ENCODE measurements at places on chromosomes 6 and 20. TPM values are rescaled to one million over a fixed set of nuclear protein-coding genes. Genes with fewer than 3 reads are reported as not detected.

NFATC2 gene
- 4.9 TPM for total RNA-seq

- no peak for DNase-seq
Observed at GRCh38 chr6:33203443-33204164, 851 bp upstream of the HSD17B8 start.

SPTLC3 gene
- 5.5 TPM for total RNA-seq

SYTL3 gene
- 5.3 TPM for total RNA-seq

- DNase-seq: no peak
Observed at GRCh38 chr6:105917038-105917695, 169.0 kb upstream of the PRDM1 start.

CCM2L gene
- 41.6 TPM for total RNA-seq

LHFPL5 gene
- total RNA-seq: not detected

- no peak for DNase-seq
Observed at GRCh38 chr20:63093966-63094766, 87.4 kb upstream of the BHLHE23 start.

LRRC73 gene
- total RNA-seq: not detected

DNA sequence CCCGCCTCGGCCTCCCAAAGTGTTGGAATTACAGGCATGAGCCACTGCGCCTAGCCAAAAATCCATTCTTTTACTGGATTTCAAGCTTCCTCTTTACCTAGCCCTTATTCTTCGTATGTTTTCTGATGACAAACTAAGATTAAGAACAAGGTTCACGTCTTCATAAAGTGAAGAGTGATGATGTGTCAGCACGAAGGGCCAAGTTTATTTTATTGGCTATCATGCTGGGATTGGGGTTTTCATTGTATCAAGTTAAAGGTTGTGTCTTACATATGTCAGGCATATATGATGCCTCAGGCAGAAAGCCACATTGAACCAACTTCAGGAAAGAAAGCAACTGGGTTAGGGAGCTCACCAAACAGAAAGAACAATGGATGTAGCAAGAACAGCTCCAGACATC, 19.7 kb upstream of the SLC17A3 start:
- no peak for DNase-seq

USP49 gene
- 3.2 TPM for total RNA-seq

GGTLC1 gene
- total RNA-seq: not detected

TUBB1 gene
- total RNA-seq: 0.24 TPM

TINAG gene
- not detected for total RNA-seq

DDO gene
- total RNA-seq: 2.4 TPM

DNA sequence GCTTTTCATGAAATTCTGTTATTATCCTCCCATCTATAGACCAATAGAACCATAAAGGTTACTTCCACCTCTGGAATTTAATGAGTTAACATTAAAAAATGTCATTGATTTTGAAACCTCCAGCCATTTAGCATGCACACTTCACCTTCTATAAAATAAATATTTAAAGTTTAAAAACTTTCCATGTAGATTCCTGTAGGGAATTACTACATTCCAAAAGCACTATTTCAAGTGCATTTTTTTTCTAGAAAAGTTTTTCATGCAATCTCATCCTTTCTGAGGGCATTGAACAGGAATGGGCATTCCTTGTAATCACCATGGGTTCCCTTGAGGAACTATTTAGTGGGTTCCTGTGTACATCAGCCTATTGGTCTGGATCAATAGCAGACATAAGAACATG, 253.8 kb upstream of the RIN2 start:
- no peak for DNase-seq

DNA sequence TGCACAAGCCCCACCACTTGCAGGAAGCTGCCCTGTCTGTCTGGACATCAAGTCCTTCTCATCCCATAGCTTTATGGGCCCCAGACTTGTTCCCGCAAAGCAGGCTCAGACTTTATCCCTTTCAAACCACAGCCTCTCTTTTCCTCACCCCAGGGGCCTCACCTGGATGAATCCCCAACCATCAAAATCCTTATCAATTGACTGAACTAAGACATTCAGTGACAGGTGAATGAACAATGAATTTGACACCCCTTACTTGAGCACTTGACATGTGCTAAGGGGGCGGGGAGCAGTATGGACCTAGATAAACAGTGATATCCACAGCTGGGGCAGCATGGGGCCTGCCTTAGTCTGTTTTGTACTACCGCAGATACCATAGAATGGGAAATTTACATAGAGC, 5.0 kb downstream of the RAB44 start:
- peak; percentile 12 for DNase-seq

GRCh38 chr6:106631346-106631745, 2.0 kb downstream of the QRSL1 start:
- DNase-seq: no peak

GRCh38 chr6:52407467-52407866, 12.7 kb upstream of the EFHC1 start:
- DNase-seq: no peak

CGAS gene
- 11.0 TPM for total RNA-seq

DNA sequence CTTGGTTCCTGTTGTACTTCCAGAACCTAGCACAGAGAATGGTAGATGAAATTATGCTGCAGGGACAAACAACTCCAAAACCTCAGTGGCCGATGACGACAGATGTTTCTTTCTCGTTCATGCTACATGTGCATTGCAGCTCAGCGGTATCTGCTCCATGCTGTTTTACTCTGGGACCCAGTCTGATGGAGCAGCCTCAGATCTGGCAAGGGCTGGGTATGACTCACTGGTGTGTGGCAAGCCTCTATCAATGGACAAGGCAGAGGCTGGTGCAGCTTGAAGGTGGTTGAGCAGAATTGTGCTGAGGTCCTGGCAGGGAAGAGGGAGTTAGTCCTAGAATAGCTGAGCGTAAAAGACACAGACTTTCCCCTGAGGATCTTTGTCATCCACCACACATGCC, 10.3 kb upstream of the BLCAP start:
- no peak for DNase-seq

DNA sequence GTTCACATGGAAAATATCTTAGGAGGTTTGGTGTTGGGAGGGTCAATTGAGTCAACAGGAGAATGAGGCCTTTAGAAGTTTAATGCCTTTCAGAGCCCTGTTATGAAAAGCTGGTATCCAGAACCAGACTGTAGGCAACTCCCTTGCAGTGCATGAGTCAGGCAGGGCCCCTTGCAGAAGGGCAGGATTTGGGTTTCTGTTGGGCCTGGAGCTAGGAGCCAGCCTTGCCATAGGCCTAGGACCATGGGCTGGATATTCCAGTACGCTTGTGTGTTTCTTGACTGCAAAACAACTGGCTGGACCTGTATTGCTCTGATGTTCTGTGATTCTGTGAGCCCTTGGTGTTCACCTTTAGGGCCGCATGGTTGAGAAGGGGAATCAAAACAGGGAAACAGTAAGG, 350.9 kb upstream of the PRND start:
- no peak for DNase-seq

DNA sequence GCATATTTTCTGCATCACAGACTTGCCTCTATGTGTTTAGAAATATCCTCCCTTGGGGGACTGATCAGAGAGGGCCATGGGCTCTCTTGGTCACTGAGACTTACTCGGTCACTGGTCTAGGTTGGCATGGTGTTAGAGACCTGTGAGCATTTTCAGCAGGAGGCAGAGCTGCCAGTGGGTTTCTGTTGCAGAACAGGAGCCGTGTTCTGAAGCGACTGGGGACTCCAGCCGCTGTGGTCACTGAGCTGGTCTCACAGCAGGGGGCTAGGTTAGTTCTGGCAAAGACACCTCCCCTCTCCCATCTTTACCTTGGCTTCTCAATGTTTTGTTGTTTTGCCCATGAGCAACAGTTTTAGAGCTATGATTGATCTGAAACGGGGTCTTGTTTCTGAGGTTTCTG, 8.7 kb downstream of the TMEM181 start:
- no peak for DNase-seq

DNA sequence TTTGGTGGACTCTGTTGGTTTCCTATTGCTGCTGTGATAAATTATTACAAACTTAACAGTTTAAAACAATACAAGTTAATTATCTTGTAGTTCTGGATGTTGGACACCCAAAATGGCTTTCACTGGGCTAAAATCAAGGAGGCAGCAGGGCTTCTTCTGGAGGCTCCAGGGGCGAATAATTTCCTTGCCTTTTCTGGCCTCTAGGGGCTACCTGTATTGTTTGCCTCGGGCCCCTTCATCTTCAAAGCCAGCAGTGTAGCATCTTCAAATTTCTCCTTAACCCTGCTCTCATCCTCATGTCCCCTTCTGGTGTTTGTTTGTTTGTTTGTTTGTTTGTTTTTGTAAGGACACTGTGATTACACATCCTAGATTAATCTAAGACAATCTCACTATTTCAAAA, 60.5 kb upstream of the ANKEF1 start:
- no peak for DNase-seq

FOXQ1 gene
- not detected for total RNA-seq

HLA-DOB gene
- 0.56 TPM for total RNA-seq

DNA sequence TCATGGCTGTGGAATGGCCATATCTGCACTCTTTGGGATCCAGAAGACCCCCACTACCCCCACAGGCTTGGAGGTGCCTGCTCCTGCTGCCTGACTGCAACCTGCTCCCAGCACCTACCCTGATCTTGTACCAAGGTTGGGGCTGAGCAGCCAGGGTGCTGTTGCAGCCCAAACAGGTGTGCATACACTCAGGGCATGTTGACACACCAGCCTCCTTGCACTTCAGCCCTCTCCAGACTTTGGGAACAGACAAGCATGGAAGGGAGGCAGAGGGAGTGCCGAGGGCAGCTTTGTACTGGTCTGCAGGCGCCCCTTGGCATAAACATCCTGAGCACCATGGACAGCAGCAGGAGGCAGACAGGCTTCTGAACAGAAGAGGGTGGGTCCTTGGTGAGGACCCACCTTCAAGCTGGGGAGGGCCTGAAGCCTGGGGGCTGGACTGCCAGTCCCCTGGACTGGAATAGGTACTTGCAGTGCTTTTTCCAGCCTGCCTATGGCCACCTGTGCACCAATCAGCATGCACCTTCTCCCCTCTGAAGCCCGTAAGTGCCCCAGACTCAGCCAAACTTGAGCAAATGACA, 1675.8 kb downstream of the HACE1 start:
- no peak for DNase-seq

DNA sequence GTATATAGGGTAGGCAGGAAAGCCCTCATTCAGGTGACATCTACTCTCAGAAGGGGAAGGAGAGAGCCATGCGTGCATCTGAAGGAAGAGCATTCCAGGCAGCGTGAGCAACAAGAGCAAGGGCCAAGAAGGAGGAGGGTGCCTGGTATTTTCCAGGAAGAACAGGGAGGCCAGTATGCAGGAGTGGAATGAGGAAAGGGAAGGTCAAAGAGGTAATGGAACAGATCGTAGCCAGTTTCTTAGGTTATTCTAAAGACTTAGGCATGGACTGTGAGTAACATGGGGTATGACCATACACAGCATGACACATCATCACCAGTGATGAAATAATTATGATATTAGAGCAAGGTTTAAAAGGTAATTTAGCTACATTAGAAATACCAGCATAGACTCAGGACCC, 24.1 kb downstream of the ALDH8A1 start:
- no peak for DNase-seq

DNA sequence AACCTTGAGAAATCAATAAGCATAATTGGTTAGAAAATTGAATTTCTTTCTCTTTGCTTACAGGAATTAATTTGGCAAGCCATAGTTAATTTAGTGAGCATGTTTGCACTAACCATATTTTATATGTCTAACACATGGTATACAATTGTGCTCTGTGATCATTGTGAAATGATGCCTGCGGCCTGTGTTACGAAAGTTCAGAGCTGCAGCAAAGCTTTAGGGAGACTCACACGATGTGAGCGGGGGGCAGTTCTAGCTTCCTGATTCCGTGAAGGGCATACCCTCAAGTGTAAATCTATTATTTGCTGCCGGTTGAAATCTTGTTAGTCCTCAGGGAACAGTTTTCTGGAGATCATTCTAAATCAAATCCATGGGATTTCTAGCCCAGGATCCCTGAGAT, 25.5 kb upstream of the ADTRP start:
- no peak for DNase-seq

SLC25A27 gene
- 10.1 TPM for total RNA-seq

- DNase-seq: no peak
Observed at GRCh38 chr6:84425971-84426705, 198.7 kb upstream of the CEP162 start.

PDE10A gene
- total RNA-seq: 75.3 TPM
